Type B pancreatic cell (in vitro differentiated cells): ENCODE measurements at places on chromosomes 1 and 21.

GRCh38 chr1:37477198-37477931 lies 3.0 kb downstream of the ZC3H12A start:
- H3K27me3 ChIP-seq: peaks cover 17% of the 10 kb centered on the region
- H3K4me3 ChIP-seq: peak overlapping the region; percentile 86
- DNase-seq: no peak
- no peaks in the 10 kb centered on the region for H3K36me3 ChIP-seq
- H3K27ac ChIP-seq: peak overlapping the region; percentile 90

DNA sequence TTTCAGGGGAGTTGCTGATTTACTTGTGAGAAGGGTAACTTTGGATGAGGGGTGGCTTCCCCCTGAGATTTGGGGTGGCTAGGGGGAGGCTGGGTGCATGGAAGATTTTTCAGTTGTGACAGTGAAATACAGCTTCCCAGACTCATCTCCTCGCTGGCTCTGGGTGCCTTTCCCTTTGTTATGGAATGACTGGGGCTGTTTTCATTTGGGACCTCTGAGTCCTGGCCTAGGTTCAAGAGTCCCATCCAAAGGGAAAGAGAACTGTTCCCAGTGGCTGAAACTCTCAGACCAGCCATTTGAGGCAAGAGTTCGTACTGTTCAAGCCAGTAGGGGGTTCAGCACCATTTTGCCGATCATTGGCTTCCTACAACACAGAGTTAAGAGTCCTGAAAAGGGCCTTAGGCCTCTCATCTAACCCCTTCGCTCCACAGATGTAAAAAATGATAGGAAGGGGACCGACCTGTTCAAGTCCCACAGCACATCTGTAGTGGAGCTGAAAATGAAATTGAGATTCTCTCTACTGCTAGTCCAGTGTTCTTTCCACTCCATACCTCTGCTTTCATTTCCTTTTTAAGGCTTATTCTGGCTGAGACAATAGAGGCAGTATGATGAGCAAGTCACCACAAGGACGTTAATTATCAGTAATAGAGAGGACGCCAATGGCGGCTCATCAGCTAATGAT lies 958 bp downstream of the DDR2 start:
- peaks cover 43% of the 10 kb centered on the region for H3K4me1 ChIP-seq
- no peaks in the 10 kb centered on the region for H3K27me3 ChIP-seq
- no peaks in the 10 kb centered on the region for H3K36me3 ChIP-seq
- H3K4me3 ChIP-seq: peak overlapping the region; percentile 88
- peak overlapping the region; percentile 37 for H3K27ac ChIP-seq

- H3K4me3 ChIP-seq: no peak overlapping the region
- no peaks in the 10 kb centered on the region for H3K36me3 ChIP-seq
- no peak overlapping the region for H3K27ac ChIP-seq
- no peak for DNase-seq
- H3K27me3 ChIP-seq: peaks cover 8% of the 10 kb centered on the region
- peaks cover 4% of the 10 kb centered on the region for H3K4me1 ChIP-seq
Observed at GRCh38 chr21:34779860-34780259, 111.1 kb downstream of the CLIC6 start.

DNA sequence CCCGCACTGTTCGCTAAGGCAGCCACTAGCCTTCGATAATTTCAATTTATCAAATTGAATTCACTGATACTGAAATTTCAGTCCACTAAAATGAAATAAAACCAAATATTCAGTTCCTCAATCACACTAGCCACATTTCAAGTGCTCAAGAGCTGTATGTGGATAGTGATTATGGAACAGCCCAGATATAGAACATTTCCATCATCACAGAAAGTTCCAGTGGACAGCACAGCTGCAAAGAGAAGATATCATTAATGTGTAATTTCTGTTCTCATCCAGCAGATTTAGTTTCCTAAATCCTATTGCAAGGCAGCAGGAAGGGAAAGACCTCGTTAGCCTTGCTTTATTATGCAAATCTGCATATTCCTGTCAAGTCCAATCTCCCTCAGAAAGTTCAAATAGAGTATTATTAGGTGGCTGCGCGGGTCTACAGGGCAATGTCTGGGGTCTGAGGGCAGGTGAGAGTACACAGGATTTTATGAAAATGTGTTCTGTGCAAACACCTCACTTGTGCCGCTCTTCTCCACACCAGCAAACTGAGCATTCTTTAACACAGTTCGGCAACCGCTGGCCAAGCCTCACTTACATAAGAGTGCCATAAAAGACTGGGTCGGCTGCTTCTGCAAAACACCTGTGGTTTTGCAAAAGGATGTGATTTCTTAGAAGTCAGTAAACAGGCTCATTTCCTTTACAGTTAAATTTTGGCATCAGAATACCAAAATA lies 22.4 kb downstream of the CAPZB start:
- no peak overlapping the region for H3K4me3 ChIP-seq
- H3K36me3 ChIP-seq: peaks cover 4% of the 10 kb centered on the region
- no peaks in the 10 kb centered on the region for H3K27me3 ChIP-seq
- no peak for DNase-seq

DNA sequence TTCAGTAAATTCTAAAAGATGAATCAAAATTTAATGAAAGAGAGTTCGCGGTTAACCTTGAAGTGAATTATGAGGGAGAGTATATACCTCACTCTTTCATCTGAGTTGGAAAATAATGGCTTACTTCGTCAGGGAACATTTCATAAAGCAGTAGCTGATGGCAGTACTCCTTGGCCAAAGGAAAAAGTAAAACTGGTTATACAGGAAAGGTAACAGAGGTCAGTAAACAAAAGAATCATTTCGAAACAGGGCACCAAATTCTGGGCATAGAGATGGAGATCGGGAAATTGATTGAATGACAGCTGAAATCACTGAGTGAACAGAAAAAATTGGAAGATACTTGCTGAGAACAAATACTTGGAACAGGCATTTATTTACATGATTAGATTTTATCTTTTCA lies 199.0 kb downstream of the OLFM3 start:
- H3K4me1 ChIP-seq: peaks cover 5% of the 10 kb centered on the region
- no peak for DNase-seq
- no peaks in the 10 kb centered on the region for H3K36me3 ChIP-seq

DNA sequence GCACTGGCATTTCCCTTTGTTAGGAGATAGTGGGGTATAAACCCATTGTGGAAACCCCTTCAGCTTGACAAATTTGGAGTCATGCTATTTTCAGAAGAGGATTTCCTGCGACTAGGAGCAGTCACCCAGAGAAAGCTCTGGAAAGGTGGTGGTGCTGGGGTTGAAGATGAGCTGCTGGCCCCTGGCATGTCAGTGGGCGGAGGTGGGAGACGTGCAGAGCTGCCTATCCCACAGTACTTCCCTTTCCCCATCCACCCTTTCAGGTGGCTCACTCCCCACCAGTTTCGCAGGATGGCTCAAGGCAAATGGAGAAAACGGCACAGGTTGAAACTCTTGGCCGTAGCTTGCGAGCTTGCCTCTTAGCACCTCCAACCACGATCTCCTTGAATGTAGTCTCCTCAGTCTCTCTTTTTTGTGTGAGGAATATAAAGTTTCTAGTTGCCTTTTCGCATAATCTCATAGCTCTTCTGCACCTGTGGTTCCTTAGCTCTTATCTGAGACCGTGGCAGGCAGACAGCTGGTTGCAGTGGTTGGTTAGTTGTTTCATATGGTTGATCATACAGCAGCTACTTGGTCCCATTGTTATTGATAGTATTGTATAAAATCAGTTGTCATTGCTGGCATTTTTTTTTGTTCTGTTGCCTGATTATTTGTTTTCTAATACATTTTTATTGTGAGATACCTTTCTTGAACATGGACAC lies 48.2 kb downstream of the ADARB1 start:
- DNase-seq: no peak
- H3K4me3 ChIP-seq: no peak overlapping the region
- no peak overlapping the region for H3K27ac ChIP-seq
- no peaks in the 10 kb centered on the region for H3K27me3 ChIP-seq
- peaks cover 8% of the 10 kb centered on the region for H3K36me3 ChIP-seq
- peaks cover 6% of the 10 kb centered on the region for H3K4me1 ChIP-seq

GRCh38 chr1:39236971-39237370 lies 32.5 kb downstream of the MACF1 start:
- peak overlapping the region; percentile 9 for H3K27ac ChIP-seq
- H3K4me3 ChIP-seq: no peak overlapping the region
- peaks cover 22% of the 10 kb centered on the region for H3K36me3 ChIP-seq
- H3K27me3 ChIP-seq: no peaks in the 10 kb centered on the region

- no peak overlapping the region for H3K27ac ChIP-seq
- DNase-seq: no peak
- no peaks in the 10 kb centered on the region for H3K27me3 ChIP-seq
- no peak overlapping the region for H3K4me3 ChIP-seq
- H3K36me3 ChIP-seq: no peaks in the 10 kb centered on the region
- peaks cover 4% of the 10 kb centered on the region for H3K4me1 ChIP-seq
Observed at GRCh38 chr1:88661188-88661587, 22.9 kb upstream of the PKN2 start.

DNA sequence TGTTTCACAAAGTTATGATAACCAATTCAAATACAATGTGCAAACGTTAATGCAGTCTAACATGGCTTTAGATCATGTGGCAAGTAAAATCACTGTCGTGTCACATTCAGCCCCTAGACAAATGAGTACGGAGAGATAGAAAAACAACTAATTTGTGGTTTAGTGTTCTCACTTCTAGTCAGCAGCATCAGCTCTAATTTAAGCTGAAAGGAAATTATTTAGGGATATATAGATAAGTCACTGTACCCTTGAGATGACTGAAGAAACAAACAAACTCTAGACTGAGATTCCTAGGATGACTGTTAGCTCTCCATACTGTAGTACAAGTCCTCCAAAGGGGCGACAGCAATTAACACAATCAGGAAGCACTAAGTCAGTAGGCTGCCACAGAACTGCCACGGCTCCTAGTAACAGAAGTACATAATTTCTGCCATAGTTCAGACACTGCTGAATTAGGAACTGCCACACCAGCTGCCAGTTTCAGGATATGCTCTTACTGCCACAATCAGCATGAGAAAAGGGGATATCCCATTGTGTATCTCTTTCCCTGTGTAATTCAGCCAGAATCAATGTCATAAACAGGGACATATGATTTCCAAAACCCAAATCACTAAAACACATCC lies 150.4 kb upstream of the NEGR1 start:
- H3K36me3 ChIP-seq: no peaks in the 10 kb centered on the region
- H3K4me3 ChIP-seq: no peak overlapping the region
- DNase-seq: no peak
- H3K27me3 ChIP-seq: no peaks in the 10 kb centered on the region

DNA sequence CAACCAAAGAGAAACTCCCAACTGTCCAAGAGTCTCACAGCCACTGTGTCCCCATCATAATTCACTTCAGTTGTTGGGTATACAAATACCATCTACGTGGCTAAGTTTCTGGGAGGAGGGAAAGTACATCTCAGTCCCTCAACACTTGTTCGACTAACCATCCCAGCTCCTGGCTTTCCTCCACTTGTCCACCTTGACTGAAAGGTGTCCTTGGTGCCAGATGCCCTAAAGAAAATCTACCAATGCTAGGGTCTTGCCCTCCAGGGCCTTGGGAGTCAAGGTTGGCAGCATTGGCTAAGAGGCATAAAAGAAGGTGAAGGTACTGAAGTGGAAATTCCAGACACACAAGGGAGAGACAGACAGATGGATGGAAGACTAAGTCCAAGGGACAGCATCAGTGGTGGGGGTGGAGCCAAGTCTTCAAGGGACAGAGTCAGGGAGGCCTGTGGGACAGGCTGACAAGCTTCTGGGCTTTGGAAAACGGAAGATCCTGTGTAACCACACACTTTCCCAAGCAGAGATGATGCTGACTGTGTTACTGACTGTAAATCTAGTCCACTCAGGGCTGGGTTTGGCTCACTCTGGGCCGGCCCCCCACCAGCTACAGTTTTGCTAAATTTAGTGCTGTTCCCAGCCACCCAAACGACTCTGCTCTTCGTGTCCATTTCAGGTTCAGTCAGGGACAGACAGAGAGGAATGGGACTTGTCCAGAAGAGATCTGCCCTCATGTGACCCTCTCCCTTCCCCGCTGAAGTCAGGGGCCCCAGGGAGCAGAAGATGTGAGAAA lies 60.1 kb downstream of the CD34 start:
- no peak overlapping the region for H3K27ac ChIP-seq
- no peak for DNase-seq
- H3K4me1 ChIP-seq: peaks cover 17% of the 10 kb centered on the region
- peaks cover 5% of the 10 kb centered on the region for H3K36me3 ChIP-seq
- H3K27me3 ChIP-seq: no peaks in the 10 kb centered on the region
- no peak overlapping the region for H3K4me3 ChIP-seq

GRCh38 chr1:54294887-54295286 lies 94.9 kb downstream of the MRPL37 start:
- H3K27me3 ChIP-seq: no peaks in the 10 kb centered on the region
- no peak overlapping the region for H3K27ac ChIP-seq
- H3K4me3 ChIP-seq: no peak overlapping the region
- peaks cover 81% of the 10 kb centered on the region for H3K4me1 ChIP-seq

GRCh38 chr1:219247441-219247840 lies 73.8 kb downstream of the LYPLAL1 start:
- peaks cover 27% of the 10 kb centered on the region for H3K36me3 ChIP-seq
- H3K4me1 ChIP-seq: peaks cover 6% of the 10 kb centered on the region
- no peak overlapping the region for H3K4me3 ChIP-seq
- no peak for DNase-seq
- H3K27me3 ChIP-seq: no peaks in the 10 kb centered on the region

DNA sequence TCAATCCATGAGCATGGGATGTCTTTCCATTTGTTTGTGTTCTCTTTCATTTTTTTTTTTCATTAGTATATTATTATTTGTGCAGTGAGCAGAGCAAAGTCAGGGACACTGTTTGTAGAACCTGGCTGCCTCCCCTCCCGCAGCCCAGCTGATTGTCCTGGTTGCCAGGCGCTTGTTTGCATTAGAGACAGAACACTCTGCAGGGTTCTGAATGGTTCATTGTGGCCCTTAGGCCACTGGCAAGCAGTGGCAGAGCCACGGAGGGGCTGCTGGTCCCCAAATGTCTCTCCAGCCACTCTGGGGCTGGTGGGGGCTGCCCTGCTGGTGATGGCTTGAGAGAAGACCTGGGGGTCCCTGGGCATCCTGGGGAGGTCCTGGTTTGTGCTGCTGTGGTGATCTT lies 29.0 kb downstream of the ETS2 start:
- no peak overlapping the region for H3K27ac ChIP-seq
- no peak for DNase-seq
- no peaks in the 10 kb centered on the region for H3K27me3 ChIP-seq
- no peak overlapping the region for H3K4me3 ChIP-seq

GRCh38 chr1:155170806-155171205 lies 2.3 kb downstream of the KRTCAP2 start:
- peaks cover 7% of the 10 kb centered on the region for H3K27me3 ChIP-seq
- H3K36me3 ChIP-seq: peaks cover 10% of the 10 kb centered on the region

DNA sequence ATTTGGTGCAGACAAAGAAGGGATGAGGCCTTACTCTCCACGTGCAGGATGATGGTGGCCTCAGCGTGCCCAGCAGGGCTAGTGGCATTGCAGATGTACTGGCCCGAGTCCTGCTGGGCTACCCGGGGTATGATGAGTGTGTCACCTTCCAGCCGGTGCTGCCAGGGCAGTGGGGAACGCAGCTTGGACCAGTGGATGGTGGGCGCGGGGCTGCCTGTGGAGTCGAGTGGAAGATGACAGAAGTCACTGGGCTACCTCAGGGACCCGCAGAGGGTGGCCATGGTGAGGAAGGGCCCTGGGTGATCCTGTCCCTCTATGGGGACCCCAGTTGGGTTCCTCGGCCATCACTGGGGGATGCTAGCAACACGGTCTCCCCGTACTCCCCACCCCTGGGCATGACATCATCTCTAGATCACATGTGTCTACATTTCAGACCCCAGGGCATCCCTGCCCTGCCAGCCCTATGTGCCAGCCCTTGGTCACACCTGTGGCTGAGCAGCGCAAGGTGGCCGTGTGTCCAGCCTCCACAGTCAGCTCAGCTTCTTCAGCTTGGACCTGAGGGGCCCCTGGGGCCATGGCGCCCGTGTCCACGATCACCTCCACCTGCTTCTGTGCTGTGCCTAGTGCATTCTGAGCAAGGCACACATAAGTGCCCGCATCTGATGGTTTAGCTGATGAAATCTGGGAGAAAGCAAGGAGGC lies 27.4 kb downstream of the LDLRAD2 start:
- no peak overlapping the region for H3K27ac ChIP-seq
- peaks cover 10% of the 10 kb centered on the region for H3K36me3 ChIP-seq
- DNase-seq: no peak
- H3K27me3 ChIP-seq: no peaks in the 10 kb centered on the region
